Progenitor cell of endocrine pancreas (in vitro differentiated cells): ENCODE measurements at places on chromosomes 2 and 18. TPM values are rescaled to one million over a fixed set of nuclear protein-coding genes. Genes with fewer than 3 reads are reported as not detected.
A peak's percentile ranks its signal among the peaks of the same experiment; 100 is the strongest.

GRCh38 chr18:6366776-6367175 is 47.9 kb downstream of the L3MBTL4 start:
- DNase-seq: no peak

The CTLA4 gene
- not detected in 2 replicates for total RNA-seq

DNA sequence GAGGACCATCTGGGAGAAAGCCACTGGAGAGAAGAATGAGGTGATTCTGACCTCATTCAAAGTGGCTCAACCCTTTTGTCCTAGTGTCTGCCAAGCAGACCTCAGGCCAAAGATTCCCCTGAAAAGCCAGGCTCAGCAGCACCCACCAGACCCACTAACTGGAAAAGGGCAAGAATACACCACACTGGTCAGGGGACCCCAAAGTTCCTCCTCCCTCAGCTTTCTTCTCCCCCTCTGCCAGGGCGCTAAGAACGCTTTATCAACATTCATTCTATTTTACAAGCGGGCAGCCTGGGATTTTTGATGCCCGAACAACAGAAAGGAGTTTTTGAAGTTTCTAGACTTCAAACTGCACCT is 7.3 kb downstream of the PAX3 start:
- no peak for DNase-seq

The TTC27 gene
- total RNA-seq: 20.5 and 21.8 TPM in 2 replicates

The SLC39A10 gene
- 173 and 181 TPM in 2 replicates for total RNA-seq

DNA sequence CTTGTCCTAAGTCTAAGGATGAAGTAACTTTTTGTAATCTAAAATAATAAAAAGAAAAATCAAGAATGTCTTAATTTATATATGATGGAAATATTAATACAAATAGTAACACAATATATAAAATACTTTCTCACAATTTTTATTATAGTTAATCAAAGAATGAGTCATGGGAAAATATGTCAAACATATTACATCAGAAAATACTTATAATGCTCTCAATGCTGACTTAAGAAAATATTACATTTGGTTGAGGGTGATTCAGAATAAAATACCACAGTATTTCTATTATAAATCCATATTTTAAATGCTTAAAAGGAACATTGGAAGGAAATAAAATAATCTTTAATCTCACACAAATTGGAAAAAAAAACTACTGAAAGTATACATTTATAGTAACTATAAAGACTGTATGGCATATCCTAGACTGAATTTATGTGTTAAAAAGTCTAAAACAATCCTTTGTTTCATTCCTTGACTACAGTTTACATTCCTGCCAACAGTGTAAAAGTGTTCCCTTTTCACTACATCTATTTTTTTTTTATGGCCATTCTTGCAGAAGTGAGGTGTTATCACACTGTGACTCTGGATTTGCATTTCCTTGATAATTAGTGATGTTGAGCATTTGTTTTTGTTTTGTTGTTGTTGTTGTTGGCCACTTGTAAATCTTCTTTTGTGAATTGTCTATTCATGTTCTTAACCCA is 1573.5 kb upstream of the ACVR2A start:
- no peak for DNase-seq

The SKOR2 gene
- not detected in 2 replicates for total RNA-seq

The BOLL gene
- 0.22 and 0.51 TPM in 2 replicates for total RNA-seq

DNA sequence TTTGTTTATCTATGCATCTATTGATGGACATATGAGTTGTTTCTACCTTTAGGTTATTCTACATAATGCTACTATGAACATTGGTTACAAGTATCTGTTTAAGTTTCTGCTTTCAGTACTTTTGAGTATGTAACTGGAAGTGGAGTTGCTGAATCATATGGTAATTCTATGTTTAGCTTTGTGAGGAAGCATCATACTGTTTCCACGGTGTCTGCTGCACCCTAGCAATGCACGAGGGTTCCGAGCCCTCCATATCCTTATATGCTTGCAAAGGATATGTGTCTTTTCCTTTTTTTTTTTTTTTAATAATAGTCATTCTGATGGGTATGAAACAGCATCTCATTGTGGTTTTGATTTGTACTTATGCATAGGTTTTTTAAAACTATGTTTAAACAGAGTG is 83.7 kb downstream of the FMNL2 start:
- DNase-seq: no peak

- DNase-seq: no peak
These were observed 65.3 kb downstream of the PTPRM start for GRCh38 chr18:7632152-7633098.

GRCh38 chr2:157487271-157487610 is 43.4 kb upstream of the CYTIP start:
- no peak for DNase-seq

The GAL3ST2 gene
- 0.51 and 0.84 TPM in 2 replicates for total RNA-seq

DNA sequence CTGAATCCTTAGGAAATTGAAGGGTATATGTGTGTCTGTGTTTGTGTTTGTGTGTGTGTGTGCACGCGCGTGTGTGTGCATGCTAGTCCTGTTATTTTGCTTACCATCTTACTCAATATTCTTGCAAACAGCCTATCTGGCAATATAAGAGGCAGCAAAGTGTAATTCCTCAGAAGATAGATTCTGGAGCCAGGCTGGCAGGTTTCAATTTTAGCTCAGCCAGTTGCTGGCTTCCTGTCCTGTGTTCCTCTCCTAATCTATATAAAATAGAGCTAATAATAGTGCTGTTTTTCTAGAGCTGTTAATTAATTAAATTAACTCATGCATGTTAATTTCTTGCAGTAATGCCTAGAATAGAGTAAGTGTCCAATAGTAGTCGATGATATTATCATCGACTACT is 256.2 kb downstream of the PIK3C3 start:
- DNase-seq: no peak

GRCh38 chr2:28358668-28359201 is 33.9 kb upstream of the FOSL2 start:
- DNase-seq: no peak

The TLX2 gene
- total RNA-seq: 0.33 TPM in 1 of 2 replicates, not detected in the other

The SIGLEC15 gene
- total RNA-seq: not detected in 2 replicates

The ANKRD62 gene
- not detected in 2 replicates for total RNA-seq

GRCh38 chr2:227617316-227618230 is at the start of gene SCYGR4:
Gene SCYGR4, plus strand, starts transcription at chr2:227617498. Its CDS starts 0 bp downstream, at chr2:227617498.
- no peak for DNase-seq

GRCh38 chr2:202378001-202378400 is 1.9 kb downstream of the BMPR2 start:
- DNase-seq: no peak

DNA sequence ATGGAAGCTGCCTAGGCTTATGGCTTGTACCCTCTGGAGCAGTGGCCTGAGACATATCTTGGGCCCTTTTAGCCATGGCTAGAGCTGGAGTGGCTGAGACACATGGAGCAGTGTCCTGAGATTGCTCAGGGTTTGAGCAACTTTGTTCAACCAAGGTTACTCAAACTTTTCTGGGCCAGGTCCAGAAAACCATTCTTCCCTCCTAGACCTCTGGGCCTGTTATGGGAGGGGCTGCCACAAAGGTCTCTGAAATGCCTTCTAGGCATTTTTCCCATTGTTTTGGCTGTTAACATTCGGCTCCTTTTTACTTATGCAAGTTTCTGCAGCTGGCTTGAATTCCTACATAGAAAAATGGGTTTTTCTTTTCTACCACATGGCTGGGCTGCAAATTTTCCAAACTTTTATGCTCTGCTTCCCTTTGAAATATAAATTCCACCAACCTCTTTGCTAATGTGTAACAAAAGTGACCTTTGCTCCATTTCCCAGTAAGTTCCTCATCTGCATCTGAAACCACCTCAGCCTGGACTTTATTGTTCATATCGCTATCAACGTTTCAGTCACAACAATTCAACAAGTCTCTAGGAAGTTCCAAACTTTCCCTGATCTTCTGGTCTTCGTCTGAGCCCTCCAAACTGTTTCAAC is 84.9 kb upstream of the MAP4K3 start:
- no peak for DNase-seq

DNA sequence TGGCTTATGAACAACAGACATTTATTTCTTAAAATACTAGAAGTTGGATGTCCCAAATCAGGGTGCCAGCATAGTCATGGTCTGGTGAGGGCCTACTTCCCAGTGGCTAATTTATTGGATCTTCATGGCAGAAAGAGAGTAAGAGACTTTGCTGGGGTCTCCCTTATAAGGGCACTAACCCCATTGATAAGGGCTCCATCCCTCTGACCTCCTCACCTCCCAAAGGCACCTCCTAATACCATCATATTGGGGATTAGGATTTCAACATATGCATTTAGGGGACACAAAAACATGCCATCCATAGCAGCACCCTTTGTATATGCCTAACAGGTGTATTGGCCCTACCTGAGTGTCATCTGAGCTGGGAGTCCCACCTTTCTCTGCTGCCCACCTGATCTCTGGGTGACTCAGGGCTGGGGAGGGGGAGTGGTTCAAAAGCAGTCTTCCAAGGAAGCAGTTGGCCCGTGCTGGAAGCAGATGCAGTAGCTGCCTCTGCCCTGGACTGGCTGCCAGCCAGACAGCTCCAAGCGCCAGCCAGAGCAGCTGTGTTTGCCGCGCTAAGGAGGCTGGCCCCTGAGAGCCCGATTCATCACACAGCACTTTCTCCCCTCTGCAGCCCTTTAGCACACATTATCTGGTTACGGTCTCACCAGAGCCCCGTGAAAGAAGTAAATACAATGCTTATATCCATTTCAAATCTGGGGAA is 84.6 kb downstream of the SMAD7 start:
- no peak for DNase-seq

GRCh38 chr18:46518438-46518837 is 138.6 kb downstream of the LOXHD1 start:
- DNase-seq: no peak

The HJURP gene
- total RNA-seq: 22.0 and 23.1 TPM in 2 replicates

DNA sequence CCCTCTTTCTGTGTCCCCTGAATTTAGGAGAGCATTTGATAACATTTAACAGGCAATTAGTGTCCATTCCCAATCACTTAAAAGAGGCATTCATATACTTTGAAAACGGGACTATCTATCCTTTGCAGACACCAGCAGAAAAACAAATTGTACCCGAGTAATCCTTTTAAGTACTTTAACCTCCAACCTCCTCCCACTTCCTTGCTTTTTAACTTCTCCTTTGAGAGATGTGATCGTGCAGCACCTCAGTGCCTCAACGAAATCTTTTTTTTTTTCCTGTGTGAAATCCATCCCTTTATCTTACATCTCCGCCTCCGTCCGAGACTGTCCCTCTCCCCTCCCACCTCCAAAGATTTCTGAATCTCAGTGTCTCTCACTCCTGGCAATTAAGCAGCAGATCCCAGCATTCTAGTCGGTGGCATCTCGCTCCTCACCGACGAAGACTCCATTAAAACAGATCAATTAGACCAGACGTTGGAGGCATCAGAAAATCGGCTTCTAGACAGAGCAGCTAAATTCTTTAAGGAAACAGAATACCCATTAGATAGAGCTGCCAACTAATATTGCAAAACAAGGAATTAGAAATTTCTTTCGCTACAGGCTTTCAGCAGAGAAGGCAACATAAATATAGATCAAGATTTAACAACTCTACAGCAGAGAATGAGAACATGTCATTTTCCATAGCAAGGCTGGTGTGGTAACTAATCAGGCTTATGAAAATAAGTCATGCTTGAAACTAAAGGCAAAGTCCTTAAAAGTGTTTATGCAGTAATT is 1.9 kb upstream of the TMEFF2 start:
- no peak for DNase-seq

- no peak for DNase-seq
These were observed 51.2 kb downstream of the LIMS1 start for GRCh38 chr2:108585436-108585835.

DNA sequence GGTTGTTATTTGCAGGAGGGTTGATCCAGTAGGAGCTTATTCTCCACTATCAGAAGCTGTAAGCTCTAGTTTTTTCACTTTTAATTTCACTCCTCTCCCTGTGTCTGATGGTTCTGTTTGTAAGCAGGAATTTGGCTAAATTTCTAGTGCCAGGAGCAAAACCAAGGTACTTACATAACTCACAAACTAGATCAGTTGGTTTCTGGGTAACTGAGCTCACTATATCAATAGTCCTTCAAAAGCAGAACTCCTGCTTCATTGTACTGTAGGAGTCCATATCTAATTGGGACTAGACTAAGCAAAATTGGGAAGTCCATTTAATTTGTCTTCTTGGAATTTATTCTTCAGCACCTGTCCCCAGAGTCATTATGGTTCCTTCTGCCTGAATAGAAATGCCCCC is 20.1 kb upstream of the RAX start:
- no peak for DNase-seq

The SS18 gene
- 84.4 and 88.2 TPM in 2 replicates for total RNA-seq

The LYPD6 gene
- 30.1 and 30.5 TPM in 2 replicates for total RNA-seq

- DNase-seq: no peak
These were observed 81.5 kb downstream of the MAPRE2 start for GRCh38 chr18:35122586-35123224.

DNA sequence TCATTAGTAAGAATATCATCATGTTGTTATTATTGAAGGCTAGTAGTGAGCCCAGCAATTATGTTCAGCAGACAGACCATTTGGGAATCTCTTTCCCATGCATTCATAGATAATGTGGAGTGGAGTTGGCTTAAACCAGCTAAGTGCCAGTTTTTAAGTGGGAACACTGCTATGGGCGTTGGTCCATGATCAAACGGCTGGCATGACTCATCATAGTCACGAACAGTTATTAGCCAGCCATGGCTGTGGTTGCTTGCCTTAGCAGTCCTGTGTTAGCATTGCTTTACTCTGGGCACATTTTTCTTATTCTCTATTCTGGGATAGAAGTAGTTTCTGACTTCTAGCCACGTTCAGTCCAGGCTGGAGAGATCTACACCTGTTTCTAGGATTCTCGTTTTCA is 17.7 kb downstream of the EIF4E2 start:
- DNase-seq: no peak

GRCh38 chr2:234254783-234255521 is 204.4 kb downstream of the SPP2 start:
- no peak for DNase-seq

DNA sequence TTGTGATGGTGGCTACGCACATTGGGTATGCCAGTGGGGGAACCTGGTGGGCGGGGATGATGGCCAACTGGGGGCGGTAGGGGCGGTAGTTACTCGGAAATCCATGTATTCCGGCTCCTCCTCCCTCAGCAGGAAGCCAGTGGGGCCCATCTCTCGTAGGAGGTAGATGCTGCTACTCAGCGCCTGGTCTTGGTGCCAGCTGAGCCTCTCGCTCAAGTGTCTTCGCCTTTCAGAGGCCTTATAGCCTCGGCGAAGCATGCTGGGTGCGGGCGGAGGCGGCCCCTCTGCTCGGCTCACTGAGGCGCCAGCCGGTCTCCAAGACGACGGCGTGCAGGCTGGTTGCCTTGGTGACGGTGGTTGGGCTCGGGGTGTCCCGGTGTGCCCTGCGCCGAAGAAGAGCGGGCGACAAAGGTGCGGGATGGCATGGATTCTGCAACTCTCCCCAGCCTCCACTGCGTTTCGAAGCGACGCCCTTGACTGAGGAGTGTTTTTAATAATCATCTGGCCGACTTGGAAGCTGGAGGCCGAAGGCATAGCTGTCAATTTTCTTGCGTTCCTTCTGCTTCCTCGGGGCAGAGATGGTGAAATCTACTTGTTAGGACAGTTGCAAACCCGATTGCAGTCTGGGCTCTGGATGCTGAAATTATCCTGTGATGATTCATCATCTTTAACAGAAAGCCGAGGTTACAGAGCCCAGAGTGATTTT is at the start of gene ZSWIM2:
TSS of gene ZSWIM2 (minus strand) at position 298 of the 706 bp plus-strand sequence. CDS start at position 258, 40 bp downstream.
- peak; percentile 36 for DNase-seq

DNA sequence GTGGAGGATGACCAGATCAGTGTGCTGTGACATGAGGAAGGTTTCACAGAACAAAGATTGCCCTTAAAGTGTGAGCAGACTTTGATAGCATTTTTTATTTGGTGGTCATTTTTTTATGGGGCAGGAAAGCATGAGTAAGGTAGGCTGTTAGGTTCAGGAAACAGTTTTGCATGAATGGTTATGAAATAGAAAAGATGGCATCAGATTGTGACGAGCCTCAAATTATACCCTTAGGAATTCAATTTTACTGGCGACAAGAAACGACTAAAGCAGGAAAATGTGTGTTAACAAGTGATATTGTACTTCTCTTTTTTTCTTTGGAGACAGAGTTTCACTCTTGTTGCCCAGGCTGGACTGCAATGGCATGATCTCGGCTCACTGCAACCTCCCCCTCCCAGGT is 44.7 kb downstream of the PIK3C3 start:
- no peak for DNase-seq
